ENCODE measurements at places on chromosomes 13 and 19.

- no peak overlapping the region for H3K27ac ChIP-seq
- no peak overlapping the region for H3K4me3 ChIP-seq
- no peaks in the 10 kb centered on the region for H3K4me1 ChIP-seq
- no peak for DNase-seq
Observed at GRCh38 chr13:42906257-42906656, 85.8 kb downstream of the EPSTI1 start.

GRCh38 chr13:112803422-112803821, 113.6 kb downstream of the ATP11A start:
- peaks cover 5% of the 10 kb centered on the region for H3K4me1 ChIP-seq
- DNase-seq = no peak
- H3K4me3 ChIP-seq = no peak overlapping the region
- H3K27ac ChIP-seq = no peak overlapping the region
- no peaks in the 10 kb centered on the region for H3K27me3 ChIP-seq

DNA sequence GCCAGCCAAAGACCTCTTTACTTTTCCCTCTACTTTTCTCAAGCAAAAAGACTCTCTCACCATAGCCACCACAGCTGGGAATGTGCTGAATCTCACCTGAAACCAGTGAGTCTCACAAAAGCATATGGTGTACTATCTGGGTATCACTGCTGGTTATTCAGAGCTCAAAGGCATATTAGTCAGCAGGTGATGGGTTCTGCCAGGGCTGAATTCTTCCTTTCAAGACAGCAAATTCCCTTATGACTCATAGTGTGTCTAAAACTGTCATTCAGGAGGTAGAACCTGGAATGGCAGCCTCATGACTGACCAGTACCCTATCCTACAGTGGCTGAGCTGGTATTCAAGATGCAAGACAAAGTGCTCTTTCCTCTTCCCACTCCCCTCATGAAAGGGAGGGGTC, 2859.1 kb downstream of the PCDH9 start:
- no peak for DNase-seq
- H3K4me3 ChIP-seq = no peak overlapping the region
- no peaks in the 10 kb centered on the region for H3K36me3 ChIP-seq
- no peaks in the 10 kb centered on the region for H3K4me1 ChIP-seq
- no peak overlapping the region for H3K27ac ChIP-seq

DNA sequence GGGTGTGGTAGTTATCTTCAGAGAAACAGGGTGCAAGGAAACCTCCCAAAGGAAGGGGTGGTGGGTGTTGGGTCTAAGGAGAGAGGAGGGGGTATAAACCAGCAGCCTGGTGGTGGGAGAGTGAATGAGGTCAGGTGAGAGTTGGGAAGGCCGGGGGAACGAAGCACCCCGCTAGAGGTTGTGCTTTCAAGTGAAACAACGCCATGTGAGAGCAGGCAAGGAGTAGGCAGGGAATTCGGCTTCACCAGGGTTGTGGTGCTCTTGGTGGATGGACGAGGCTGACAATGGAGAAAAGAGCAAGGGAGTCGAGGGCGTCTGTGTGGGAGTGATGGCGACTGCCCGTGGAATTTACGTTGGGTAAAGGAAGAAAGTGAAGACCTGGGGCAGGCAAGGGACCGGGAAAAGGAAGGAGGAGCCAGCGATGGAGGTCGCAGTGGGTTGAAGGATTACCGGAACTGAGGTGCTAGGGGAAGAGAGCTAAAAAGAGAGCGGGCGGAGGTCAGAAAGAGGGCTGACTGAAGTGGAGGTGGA, 2.1 kb upstream of the MLNR start:
- H3K27ac ChIP-seq = no peak overlapping the region
- H3K4me1 ChIP-seq = peaks cover 12% of the 10 kb centered on the region
- H3K36me3 ChIP-seq = no peaks in the 10 kb centered on the region
- peaks cover 48% of the 10 kb centered on the region for H3K27me3 ChIP-seq
- no peak for DNase-seq
- no peak overlapping the region for H3K4me3 ChIP-seq

GRCh38 chr13:42981853-42982252, 10.2 kb downstream of the EPSTI1 start:
- H3K4me3 ChIP-seq = no peak overlapping the region
- H3K4me1 ChIP-seq = peaks cover 24% of the 10 kb centered on the region
- H3K27me3 ChIP-seq = no peaks in the 10 kb centered on the region

GRCh38 chr13:83692800-83693199, 189.5 kb downstream of the SLITRK1 start:
- DNase-seq = no peak
- no peak overlapping the region for H3K4me3 ChIP-seq
- H3K36me3 ChIP-seq = no peaks in the 10 kb centered on the region
- no peaks in the 10 kb centered on the region for H3K27me3 ChIP-seq

GRCh38 chr19:7643031-7643415, 6.1 kb downstream of the STXBP2 start:
- peaks cover 31% of the 10 kb centered on the region for H3K36me3 ChIP-seq
- no peak for DNase-seq
- no peak overlapping the region for H3K4me3 ChIP-seq
- H3K27ac ChIP-seq = no peak overlapping the region
- peaks cover 14% of the 10 kb centered on the region for H3K4me1 ChIP-seq

DNA sequence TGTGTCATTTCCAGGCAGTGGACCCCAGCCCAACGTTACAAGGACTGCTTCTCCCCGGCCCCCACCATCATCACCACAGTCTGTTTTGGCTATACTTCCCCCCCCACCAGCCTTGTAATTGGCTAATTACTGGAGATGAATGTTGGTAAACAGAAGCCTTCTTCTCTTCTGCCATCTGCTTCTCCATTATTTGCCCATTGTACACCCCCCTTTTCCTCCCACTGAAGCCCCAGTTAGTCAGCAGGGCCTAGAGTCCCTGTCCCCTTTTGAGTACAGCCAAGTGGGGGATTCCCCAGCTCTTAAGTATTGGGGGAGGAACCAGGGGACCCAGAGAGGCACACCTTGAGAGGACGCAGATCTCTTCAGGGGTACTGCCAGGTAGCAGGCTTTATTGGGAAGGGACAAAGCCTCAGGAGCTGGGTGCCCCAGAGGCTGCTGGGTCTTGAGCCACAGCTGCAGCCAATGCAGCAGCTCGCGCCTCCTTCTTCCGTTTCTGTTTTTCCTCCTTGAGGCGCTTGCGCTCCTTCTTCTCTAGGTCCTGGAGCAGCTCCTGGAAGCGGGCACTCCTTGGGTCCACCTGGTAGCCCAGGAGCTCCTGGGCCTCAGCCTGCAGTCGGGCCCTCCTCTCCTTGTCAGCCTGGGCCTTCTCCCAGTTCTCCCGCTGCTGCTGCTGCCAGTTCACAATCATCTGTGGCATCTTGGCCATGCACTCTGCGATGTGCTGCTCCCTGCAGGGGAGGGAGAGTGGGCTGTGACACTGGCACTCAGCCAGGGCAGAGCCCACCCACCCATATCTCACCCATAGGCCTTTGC, 3.0 kb downstream of the GADD45GIP1 start:
- peaks cover 22% of the 10 kb centered on the region for H3K4me1 ChIP-seq
- DNase-seq = no peak
- peak overlapping the region; percentile 57 for H3K27ac ChIP-seq
- H3K27me3 ChIP-seq = no peaks in the 10 kb centered on the region

- H3K27ac ChIP-seq = peak overlapping the region; percentile 67
- peaks cover 11% of the 10 kb centered on the region for H3K36me3 ChIP-seq
- H3K4me3 ChIP-seq = no peak overlapping the region
- no peaks in the 10 kb centered on the region for H3K27me3 ChIP-seq
- peaks cover 61% of the 10 kb centered on the region for H3K4me1 ChIP-seq
Observed at GRCh38 chr13:42996584-42996983, 4.5 kb upstream of the EPSTI1 start.

DNA sequence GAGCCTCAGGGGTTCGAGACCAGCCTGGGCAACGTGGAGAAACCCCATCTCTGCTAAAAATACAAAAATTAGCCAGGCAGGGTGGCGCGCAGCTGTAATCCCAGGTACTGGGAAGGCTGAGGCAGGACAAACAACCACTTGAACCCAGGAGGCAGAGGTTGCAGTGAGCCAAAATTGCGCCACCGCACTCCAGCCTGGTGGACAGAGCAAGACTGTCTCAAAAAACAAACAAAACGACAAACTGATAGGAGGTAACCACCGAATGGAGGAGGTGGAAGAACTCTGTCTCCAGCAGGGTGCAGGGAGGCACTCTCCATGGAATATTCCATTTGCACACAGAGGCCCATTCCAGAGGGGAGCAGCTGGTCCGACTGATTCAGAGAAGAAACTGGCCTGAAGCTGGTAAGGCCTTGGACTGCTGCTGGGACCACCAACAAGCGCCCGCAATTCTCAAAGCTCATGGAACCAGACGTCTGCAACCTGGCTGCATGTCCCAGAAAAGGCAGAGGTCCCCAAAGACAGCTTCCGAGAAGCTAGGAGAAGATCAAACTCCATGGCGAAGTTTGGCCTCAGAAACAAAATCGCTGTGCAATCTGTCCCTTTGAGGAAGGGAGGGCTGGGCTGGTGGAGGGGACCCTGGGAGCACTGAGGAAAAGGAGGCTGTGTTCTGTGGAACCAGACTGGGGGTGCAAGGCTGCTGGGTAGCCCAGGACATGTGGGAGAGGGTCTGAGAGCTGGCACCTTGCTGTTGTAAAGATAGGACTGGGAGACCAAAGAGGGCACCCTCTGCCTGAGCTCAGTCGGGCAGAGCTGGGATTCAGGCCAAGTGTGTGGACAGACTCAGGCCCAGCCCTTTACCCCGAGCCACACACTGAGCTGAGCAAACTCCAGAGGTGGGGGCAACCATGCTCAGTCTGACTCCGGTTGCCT, 35.2 kb downstream of the SLC25A42 start:
- DNase-seq = no peak
- no peaks in the 10 kb centered on the region for H3K27me3 ChIP-seq
- H3K36me3 ChIP-seq = no peaks in the 10 kb centered on the region

Data from activated T-helper 2 cell treated with anti-CD3 and anti-CD28 coated beads, Interferon-gamma antibody, Interleukin-2, Interleukin-4, amounts not matched to agents 10 μg/mL and 5 μg/mL and 100 μg/mL, durations not matched to agents 14 hours and 24 hours and 36 hours (primary cell).